ENCODE measurements at places on chromosomes 2 and 18.

DNA sequence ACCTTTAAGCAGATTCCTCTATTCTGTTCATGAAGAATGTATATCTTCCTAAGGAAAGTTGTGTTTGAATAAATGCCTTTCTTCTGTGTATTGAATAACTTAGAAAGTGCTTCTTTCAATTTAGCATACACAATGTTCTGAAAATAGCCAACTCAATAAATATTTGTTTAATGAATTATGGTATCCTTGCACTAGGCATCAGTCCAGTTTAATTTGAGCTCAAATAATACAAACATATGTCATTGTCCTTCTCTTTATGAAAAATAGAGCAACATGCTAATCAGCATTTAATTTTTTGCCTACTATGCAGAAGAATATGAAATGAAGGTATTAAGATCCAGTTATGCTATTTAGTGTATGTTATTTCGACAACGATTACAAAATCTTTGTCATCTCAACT is 68.2 kb downstream of the NRXN1 start:
- no peak overlapping the region for H3K4me3 ChIP-seq
- no peaks in the 10 kb centered on the region for H3K36me3 ChIP-seq
- DNase-seq, result no peak

GRCh38 chr2:131148426-131148825 is 43.3 kb downstream of the PLEKHB2 start:
- no peak overlapping the region for H3K4me3 ChIP-seq
- no peak for DNase-seq
- H3K4me1 ChIP-seq, result no peaks in the 10 kb centered on the region
- no peak overlapping the region for H3K27ac ChIP-seq
- 0 out of 2 replicates have a peak, but pooled peaks cover 7% of the 10 kb centered on the region for H3K36me3 ChIP-seq

GRCh38 chr18:5604778-5605177 is 61.0 kb upstream of the EPB41L3 start:
- no peak overlapping the region for H3K4me3 ChIP-seq
- no peak for DNase-seq
- H3K27me3 ChIP-seq, result peaks cover 10% of the 10 kb centered on the region

DNA sequence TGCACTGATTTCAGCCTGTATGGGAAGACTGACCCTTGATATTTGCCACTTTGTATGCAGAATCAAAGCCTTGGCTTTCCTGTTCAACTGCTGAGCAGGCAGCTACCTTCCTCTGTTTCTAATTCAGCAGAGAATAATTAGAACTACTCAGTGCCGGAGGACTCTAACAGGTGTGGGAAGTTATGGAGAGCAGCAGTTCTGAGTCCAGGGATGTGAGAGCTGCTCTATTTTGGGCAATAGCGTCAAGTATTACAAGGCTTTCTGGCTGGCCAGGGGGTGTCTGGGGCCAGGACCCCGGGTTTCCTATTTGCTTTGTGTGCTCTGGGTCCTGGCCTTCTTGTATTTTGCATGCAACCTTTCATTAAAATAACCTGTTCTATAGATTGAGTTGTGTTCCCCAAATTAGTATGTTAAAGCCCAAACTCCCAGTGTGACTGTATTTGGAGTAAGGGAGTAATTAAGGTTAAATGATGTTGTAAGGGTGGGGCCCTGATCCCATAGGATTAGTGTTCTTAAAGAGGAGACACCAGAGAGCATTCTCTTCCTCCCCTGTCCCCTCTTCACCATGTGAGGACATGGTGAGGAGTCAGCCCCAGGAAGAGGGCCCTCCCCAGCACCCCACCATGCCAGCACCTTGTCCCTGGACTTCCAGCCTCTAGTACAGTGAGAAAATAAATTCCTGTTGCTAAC is 5.6 kb upstream of the NTSR2 start:
- DNase-seq, result no peak
- peaks cover 18% of the 10 kb centered on the region for H3K4me1 ChIP-seq
- 0 out of 2 replicates have a peak, but pooled peaks cover 4% of the 10 kb centered on the region for H3K27me3 ChIP-seq
- no peak overlapping the region for H3K27ac ChIP-seq

DNA sequence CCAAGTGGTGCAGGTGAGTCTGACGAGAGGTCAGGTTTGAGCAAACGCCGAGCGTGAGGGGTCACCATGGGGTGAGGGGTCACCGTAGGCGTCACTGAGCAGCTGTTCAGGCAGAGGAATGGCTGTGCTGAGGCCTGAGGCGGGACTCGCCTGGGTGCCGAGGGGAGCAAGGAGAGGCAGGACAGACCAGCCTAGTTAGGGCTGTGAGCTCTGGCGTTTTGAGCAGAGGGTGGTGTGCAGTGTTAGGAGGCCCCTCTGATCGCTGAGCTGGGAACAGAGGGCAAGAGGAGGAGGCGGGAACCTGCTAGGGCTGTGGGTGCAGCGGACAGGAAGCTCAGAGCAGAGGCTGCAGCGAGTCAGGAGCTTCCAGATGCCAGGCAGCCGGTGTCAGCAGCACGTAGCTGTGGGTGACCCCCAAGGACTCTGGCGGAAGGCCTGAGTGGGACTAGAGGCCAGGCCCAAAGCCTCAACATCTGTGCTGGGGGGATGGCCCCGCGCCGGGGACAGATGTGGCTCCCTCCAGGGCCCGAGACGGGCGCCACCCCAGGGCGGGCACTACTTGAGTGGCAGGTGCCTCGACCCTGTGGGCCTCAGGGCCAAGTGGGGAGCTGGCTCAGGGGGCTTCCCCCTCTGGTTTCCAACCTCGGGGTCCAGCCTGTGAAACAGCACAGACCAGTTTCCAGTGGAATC is 55.7 kb downstream of the KCNG2 start:
- no peaks in the 10 kb centered on the region for H3K36me3 ChIP-seq
- no peak overlapping the region for H3K27ac ChIP-seq
- H3K4me1 ChIP-seq, result peaks cover 16% of the 10 kb centered on the region
- peaks cover 17% of the 10 kb centered on the region for H3K27me3 ChIP-seq
- H3K4me3 ChIP-seq, result no peak overlapping the region

Data from PC-9 (cell line).